ENCODE measurements at places on chromosomes 1 and 21. TPM values are rescaled to one million over a fixed set of nuclear protein-coding genes. Genes with fewer than 3 reads are reported as not detected.
A peak's percentile ranks its signal among the peaks of the same experiment; 100 is the strongest.

Gene CR1
- 1.5 TPM for total RNA-seq

Gene CELA2A
- total RNA-seq, result not detected

Gene RFX5
- total RNA-seq, result 72.6 TPM

Gene S100A14
- total RNA-seq, result not detected

Gene GUCA2B
- not detected for total RNA-seq

Gene TAS1R1
- not detected for total RNA-seq

Gene TFAP2E
- total RNA-seq, result 7.3 TPM

Gene KRTAP13-2
- not detected for total RNA-seq

DNA sequence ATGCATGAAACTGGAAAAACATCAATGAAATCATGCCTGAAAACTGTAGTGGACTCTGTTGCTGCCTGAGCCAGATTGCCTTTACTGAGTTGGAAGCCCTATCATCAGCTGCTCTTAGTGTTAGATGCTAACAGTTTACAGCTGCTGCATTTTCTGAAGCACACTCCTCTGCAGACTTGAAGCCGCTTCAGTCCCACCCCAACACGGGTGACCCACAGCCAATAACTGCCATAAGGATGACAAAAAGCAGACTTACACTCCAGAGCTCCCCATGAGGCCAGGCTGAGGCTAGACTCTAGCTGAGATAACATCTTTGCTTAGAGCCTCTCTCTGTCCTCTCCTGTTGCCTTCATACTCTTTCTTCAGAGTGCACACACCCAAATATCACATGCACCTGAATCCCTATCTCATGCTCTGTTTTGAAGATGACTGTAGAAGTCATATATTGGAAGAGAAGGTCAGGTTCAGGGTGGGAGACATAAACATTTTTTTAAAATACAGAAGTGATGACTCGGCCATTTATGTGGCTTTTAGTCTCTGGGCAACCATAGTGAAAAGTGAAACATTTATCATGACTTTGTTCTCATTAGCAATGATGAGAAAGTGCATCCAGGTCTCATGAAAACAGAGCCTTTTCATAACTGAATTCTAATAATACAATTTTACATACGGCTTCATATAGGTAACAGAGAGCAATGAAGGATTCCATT lies 161.0 kb downstream of the KCNK2 start:
- DNase-seq, result no peak

GRCh38 chr1:87179076-87179810 lies 149.4 kb upstream of the LMO4 start:
- no peak for DNase-seq

GRCh38 chr1:67214420-67215174 lies 48.3 kb downstream of the IL23R start:
- peak; percentile 70 for DNase-seq

- no peak for DNase-seq
Observed at GRCh38 chr1:168344517-168344916, 63.8 kb downstream of the TBX19 start.

GRCh38 chr1:237324226-237324625 lies 282.2 kb downstream of the RYR2 start:
- DNase-seq, result no peak

GRCh38 chr1:38613996-38614395 lies 245.6 kb downstream of the RRAGC start:
- DNase-seq, result no peak

DNA sequence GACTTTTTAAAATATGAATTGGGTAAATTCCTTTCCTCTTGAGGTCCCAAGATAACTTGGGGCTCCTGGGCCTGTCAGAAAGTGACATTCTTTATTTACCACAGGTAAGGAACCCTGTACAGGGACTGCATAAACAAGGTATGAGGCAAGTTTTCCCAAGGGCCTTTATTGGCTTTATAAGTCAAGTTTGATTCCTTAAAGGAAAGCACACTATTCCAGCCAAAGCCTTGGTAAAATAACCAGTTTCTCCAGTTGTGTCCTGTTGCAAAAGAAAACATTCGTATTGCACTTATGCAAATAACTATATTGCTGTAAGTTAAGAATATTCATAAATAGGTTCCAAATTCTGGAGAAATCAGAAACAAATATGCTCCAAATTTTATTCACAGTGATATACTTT lies 21.9 kb upstream of the METTL18 start:
- DNase-seq, result no peak

DNA sequence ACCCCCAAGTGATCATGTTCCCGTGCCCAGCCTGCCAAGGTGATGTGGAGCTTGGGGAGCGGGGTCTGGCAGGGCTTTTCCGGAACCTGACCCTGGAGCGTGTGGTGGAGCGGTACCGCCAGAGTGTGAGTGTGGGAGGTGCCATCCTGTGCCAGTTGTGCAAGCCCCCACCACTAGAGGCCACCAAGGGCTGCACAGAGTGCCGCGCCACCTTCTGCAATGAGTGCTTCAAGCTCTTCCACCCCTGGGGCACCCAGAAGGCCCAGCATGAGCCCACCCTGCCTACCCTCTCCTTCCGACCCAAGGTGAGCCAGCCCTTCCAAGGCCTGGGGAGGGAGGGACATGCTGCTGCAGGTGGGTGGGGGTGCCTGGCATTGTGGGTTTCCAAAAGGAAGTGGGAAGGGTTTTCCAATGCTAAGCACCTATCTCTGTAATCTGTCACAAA lies 2.3 kb downstream of the TRIM46 start:
- DNase-seq, result peak; percentile 57

DNA sequence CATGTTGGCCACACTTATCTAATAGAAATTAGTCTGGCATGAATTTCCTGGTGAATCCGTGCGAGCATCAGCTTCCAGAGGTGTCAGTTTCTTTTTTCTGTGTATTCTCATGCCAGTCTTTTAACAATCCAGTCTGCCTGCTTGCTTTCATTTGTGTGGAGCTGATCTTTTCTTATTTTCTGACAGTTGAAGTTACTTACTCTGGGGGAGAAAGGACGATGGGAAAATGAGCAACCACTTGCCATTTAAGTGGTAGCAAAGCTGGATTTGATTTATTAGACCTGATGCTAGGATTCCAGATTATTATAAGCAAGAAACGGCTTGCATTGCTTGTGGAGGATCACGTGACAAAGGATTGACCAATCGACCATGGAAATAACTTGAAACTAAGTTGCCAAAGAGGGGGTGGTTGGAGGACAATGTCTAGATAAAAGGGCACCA lies 24.3 kb upstream of the APP start:
- no peak for DNase-seq

DNA sequence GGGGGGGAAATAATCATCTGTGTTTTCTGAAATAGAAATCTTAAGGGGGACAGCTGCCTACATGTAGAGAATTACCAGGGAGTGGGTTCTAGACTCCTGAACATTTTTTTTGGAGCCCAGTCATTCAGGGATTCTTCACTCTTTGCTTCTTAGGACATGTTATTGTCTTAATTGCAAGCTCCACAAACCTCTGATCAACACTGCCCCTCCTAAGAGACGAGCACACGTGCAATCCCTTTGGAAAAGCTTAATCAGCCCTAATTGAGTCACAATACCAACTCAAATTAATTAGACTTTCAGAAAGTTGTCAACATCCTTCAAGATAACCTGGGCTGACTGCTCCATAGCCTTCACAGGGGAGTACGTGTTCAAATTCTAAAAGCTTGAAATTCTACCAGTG lies 21.4 kb downstream of the RGS8 start:
- no peak for DNase-seq

- DNase-seq, result no peak
Observed at GRCh38 chr21:38396325-38396724, 102.0 kb downstream of the ERG start.

DNA sequence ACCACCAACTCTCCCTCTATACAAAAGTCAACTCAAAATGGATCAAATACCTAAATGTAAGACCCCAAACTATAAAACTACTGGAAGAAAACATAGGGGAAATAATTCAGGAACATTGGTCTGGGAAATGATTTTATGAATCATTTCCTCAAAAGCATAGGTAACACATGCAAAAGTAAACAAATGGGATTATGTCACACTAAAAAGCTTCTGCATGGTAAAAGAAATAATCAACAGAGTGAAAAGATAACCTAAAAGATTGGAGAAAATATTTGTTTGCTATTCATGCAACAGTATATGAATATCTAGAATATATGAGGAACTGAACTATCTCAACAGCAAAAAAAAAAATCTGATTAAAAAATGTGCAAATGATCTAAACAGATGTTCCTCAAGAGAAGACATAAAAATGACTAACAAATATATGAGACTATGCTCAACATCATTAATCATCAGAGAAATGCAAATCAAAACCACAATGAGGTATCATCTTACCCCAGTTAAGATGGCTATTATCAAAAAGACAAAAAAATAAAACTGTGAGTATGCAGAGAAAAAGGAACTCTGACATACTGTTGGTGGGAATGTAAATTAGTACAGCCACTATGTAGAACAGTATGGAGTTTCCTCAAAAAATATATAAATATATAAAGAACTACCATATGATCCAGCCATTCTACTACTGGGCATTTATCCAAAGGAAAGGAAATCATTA lies 47.8 kb downstream of the VCAM1 start:
- no peak for DNase-seq

DNA sequence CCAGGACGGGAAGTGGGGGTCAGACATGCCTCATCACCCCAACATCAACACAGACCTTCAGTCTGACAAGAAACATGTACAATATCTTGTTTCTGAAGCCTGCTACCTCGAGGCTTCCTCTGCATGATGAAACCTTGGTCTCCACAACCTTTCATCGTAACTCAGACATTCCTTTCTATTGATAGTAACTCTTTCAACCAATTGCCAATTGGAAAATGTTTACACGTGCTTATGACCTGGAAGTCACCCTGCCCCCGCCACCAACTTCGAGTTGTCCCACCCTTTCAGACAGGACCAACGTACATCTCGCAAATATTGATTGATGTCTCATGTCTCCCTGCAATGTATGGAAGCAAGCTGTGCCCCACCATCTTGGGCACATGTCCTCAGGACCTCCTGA lies 159.5 kb downstream of the ETS2 start:
- DNase-seq, result no peak

DNA sequence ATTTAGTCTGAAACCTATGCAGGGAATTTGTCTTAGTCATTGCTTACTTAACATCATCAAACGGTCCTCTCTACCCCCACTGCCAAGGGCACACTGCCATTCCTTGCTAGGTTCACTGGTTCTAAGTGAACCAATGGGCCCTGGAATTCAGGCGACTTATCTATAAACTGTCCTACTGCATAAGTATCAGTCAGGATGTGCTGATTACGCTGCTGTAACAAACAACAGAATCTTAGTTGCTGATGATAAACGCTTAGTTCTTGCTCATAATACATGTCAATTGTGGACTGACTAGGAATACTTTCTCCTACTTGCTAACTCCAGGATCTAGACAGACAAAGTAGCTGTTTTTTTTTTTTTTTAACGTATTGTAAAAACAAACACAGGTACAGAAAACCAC lies 136.1 kb downstream of the PRDM2 start:
- no peak for DNase-seq

- DNase-seq, result no peak
Observed at GRCh38 chr21:32004291-32004690, 131.5 kb downstream of the HUNK start.

- peak; percentile 67 for DNase-seq
Observed at GRCh38 chr1:63322944-63323864, 837 bp downstream of the FOXD3 start.

DNA sequence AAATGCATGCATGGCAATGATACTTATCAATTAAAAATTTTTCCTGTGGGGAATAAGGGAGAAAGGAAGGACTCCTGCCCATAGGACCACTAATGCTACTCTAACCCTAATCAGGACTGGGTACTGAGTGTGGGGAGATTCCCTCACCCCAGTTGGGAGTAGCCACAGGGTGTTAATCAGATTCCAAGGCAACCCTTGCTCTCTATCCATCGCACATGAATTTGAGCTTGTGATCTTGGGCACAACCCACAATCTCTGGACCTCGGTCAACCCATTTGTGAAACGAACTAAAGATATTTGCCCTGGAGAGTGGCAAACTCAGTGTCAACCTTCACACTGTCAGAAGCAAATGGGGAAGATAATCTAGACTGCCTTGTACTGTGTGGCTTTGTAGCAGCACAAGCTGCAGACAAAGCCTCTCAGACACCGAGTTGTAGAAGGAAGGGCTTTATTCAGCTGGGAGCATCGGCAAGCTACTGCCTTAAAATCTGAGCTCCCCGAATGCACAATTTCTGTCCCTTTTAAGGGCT lies 69.5 kb downstream of the SERINC2 start:
- no peak for DNase-seq

- DNase-seq, result peak; percentile 3
Observed at GRCh38 chr1:109634292-109634691, 14.7 kb downstream of the AMPD2 start.

GRCh38 chr1:239814306-239814881 lies 277.3 kb upstream of the FMN2 start:
- no peak for DNase-seq

DNA sequence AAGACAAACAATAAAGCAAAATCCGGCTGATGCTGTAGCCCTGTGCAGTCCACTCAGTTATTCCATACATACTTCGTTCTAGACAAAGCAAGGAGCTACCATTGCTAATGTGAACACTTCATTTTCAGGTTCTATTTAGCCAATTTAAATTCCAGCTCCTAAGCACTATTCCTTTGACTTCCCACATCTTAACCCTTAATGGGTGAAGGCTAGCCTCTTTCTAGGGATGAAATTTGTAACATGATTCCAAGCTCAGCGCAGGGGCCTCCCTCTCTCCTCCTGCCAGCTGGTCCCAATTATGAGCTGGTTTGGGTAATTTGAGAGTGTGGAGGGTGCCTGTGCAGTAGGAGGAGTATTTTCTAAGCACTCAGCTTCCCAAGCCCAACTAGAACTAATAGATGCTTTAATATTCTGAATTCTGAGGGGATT lies 53.9 kb upstream of the PTGFRN start:
- no peak for DNase-seq

- DNase-seq, result no peak
Observed at GRCh38 chr1:39213511-39214002, 9.1 kb downstream of the MACF1 start.

DNA sequence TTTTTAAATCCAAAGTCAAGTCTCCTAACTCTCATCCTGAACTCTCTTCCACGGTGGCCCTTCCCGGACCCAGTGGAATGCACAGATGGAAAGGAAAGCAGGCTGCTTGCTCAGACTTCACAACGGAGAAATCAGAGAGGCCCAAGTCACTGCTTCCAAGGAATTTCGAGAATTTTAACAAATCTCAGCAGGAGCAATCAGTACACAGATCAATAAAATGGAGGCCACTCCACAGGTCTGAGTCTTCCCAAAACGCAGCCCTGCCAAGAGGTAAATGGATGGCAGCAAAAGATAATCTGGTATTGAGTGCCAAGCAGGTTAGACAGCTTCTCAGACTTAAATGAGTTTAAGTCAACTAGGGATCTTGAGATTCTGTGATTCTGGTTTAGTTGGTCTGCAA lies 81.1 kb upstream of the TIAM1 start:
- no peak for DNase-seq

- no peak for DNase-seq
Observed at GRCh38 chr1:37410815-37411214, 63.6 kb upstream of the ZC3H12A start.

GRCh38 chr1:96834986-96835385 lies 113.4 kb downstream of the PTBP2 start:
- no peak for DNase-seq
